ENCODE measurements at places on chromosomes 5 and 9.

- no peak for DNase-seq
Observed at GRCh38 chr5:34026089-34026761, 16.8 kb downstream of the C1QTNF3 start.

DNA sequence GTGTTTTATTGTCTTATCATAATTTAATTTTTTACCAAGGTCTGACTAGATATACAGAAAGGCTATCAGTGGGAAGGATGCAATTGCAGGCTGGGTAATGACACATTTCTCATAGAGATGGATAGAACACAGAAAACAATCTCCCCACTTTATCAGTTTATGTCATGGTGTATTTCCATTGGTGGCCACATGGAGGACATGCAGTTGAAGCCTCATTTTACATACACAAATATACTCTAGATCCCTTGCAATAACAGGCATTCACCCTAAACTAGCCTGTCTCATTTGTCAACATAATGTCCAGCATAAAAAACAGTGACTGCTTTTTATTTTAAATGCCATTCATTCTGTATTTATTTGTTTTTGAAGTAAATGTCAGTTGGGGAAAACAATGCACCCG lies 526.3 kb downstream of the GABRG2 start:
- no peak for DNase-seq

GRCh38 chr9:123302348-123303214 lies 34.2 kb upstream of the STRBP start:
- no peak for DNase-seq

- peak; percentile 37 for DNase-seq
Observed at GRCh38 chr5:61332851-61333320, 828 bp downstream of the ZSWIM6 start.

- no peak for DNase-seq
Observed at GRCh38 chr5:4980201-4980600, 159.9 kb upstream of the ADAMTS16 start.

All from GM12892 (cell line).